Activated CD4-positive, alpha-beta memory T cell treated with anti-CD3 and anti-CD28 coated beads, Interleukin-2, amount 10 ng/mL, durations not matched to agents 7 days and 5 days (primary cell): ENCODE measurements at places on chromosomes 7 and 10. TPM values are rescaled to one million over a fixed set of nuclear protein-coding genes. Genes with fewer than 3 reads are reported as not detected.

Gene TMEM225B
- 1.9 TPM for total RNA-seq

Gene CALML5
- total RNA-seq: not detected

Gene DNAH11
- total RNA-seq: 2.2 TPM

GRCh38 chr7:116231949-116232348, 21.6 kb downstream of the TES start:
- no peaks in the 10 kb centered on the region for H3K27me3 ChIP-seq
- peaks cover 21% of the 10 kb centered on the region for H3K36me3 ChIP-seq
- H3K4me3 ChIP-seq: no peak overlapping the region
- no peak overlapping the region for H3K27ac ChIP-seq

DNA sequence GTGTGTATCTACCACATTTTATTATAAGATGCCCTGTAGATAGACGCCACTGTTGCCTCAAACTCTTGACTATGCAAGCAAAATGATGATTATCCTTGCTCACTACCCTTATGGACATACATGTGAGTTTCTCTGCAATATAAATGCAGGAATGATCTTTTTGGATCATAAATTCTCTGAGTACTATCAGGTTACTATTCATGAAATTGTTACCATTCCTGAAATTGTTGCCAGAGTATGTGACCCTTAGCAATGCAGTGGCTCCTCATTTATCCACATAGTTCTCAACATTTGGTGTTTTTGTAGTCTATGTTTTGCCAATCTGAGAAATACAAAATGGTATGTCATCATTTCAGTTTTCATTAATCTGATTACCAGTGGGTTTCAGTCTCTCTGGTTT, 166.2 kb upstream of the FAM3C start:
- no peak overlapping the region for H3K4me3 ChIP-seq
- H3K36me3 ChIP-seq: no peaks in the 10 kb centered on the region
- peaks cover 11% of the 10 kb centered on the region for H3K27me3 ChIP-seq
- DNase-seq: no peak
- H3K4me1 ChIP-seq: no peaks in the 10 kb centered on the region

DNA sequence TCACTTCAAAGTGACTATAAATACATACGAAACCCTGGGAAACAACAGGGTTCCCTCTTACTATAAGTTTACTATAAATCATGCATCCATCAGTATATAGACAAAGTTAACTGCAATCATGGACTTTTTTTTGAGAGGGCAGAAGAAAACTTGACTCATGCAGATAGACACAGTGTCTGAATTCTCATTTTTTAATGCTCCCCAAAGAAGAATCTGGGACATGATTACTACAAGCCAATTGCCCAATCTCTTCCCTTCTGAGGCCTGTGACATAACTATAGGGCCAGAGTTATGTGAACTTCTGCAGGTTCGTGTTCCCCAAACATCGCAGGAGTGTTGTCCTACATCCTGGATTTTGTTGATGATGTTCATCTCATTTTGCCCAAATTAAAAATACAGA, 376.5 kb downstream of the KCNMA1 start:
- peaks cover 18% of the 10 kb centered on the region for H3K27me3 ChIP-seq
- DNase-seq: no peak
- no peak overlapping the region for H3K27ac ChIP-seq
- no peak overlapping the region for H3K4me3 ChIP-seq
- no peaks in the 10 kb centered on the region for H3K36me3 ChIP-seq
- H3K4me1 ChIP-seq: peaks cover 13% of the 10 kb centered on the region

DNA sequence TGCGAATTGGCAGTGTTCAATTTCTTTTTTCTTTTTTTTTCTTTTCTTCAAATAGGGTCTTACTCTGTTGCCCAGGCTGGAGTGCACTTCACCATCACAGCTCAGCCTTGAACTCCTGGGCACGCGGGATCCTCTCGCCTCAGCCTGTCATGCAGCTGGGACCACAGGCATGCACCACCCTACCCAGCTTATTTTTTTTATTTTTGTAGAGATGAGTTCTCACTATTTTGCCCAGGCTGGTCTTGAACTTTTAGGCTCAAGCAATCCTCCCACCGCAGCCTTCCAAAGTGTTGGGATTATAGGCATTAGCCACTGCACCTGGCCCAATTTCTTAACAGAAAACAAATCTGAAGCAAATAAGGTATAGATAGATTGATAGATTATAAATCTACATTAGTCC, 69.3 kb downstream of the SKIDA1 start:
- no peaks in the 10 kb centered on the region for H3K4me1 ChIP-seq
- H3K36me3 ChIP-seq: no peaks in the 10 kb centered on the region
- no peak overlapping the region for H3K27ac ChIP-seq
- H3K27me3 ChIP-seq: peaks cover 7% of the 10 kb centered on the region
- no peak overlapping the region for H3K4me3 ChIP-seq
- no peak for DNase-seq

GRCh38 chr10:121448766-121449421, 149.3 kb downstream of the FGFR2 start:
- H3K27me3 ChIP-seq: no peaks in the 10 kb centered on the region
- no peak for DNase-seq
- no peaks in the 10 kb centered on the region for H3K36me3 ChIP-seq
- H3K4me3 ChIP-seq: no peak overlapping the region

DNA sequence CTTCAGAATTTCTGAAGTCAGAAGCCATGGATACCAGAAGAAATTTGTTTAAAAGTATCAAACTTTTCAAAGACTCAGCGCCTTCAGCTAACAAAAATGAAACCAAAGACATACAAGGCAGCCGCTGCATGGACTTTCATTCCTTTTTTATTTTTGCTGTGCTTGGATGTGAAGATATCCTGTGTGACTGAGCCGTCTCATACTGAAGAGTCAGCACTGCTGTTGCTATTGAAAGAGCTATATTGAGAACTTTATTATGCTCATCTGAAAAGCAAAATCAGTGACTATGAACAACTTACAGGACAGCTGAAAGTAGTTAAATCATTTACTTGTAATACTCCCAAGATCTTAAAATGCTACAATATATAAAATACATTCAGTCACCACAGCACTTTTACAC, 809.2 kb downstream of the NXPH1 start:
- H3K4me1 ChIP-seq: no peaks in the 10 kb centered on the region
- no peaks in the 10 kb centered on the region for H3K36me3 ChIP-seq
- DNase-seq: no peak
- H3K4me3 ChIP-seq: no peak overlapping the region
- H3K27me3 ChIP-seq: no peaks in the 10 kb centered on the region

- DNase-seq: no peak
- no peak overlapping the region for H3K27ac ChIP-seq
- no peak overlapping the region for H3K4me3 ChIP-seq
- H3K4me1 ChIP-seq: peaks cover 17% of the 10 kb centered on the region
These were observed 76.9 kb downstream of the SNX10 start for GRCh38 chr7:26368542-26368941.

DNA sequence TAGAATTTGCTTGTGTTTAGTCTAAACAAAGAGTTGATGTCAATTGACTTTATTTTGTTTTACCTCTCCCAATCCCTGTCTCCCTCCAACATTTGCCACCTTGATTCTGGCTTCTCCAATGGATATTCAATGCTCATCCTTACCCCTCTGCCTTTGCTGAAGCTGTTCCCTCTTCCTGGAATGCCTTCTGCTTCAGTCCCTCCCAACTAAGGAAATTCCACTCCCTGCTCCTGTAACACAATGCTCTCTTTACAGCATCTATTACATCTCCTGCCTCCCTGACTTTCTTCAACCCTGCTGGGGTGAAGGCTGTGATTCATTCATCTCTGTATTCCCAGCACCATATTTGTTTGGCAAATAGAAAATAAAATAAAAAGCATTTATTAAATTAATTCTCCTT, 34.5 kb upstream of the TAC1 start:
- no peak overlapping the region for H3K4me3 ChIP-seq
- no peaks in the 10 kb centered on the region for H3K36me3 ChIP-seq
- no peak for DNase-seq
